ENCODE measurements at places on chromosomes 4 and X. TPM values are rescaled to one million over a fixed set of nuclear protein-coding genes. Genes with fewer than 3 reads are reported as not detected.
A peak's percentile ranks its signal among the peaks of the same experiment; 100 is the strongest.

GRCh38 chr4:170388255-170388654, 298.5 kb upstream of the AADAT start:
- no peak overlapping the region for H3K4me3 ChIP-seq
- H3K4me1 ChIP-seq = no peaks in the 10 kb centered on the region
- H3K36me3 ChIP-seq = no peaks in the 10 kb centered on the region
- DNase-seq = no peak

GRCh38 chrX:119539872-119540271, 25.3 kb downstream of the STEEP1 start:
- H3K4me3 ChIP-seq = no peak overlapping the region
- H3K36me3 ChIP-seq = no peaks in the 10 kb centered on the region
- no peaks in the 10 kb centered on the region for H3K27me3 ChIP-seq
- DNase-seq = no peak

DNA sequence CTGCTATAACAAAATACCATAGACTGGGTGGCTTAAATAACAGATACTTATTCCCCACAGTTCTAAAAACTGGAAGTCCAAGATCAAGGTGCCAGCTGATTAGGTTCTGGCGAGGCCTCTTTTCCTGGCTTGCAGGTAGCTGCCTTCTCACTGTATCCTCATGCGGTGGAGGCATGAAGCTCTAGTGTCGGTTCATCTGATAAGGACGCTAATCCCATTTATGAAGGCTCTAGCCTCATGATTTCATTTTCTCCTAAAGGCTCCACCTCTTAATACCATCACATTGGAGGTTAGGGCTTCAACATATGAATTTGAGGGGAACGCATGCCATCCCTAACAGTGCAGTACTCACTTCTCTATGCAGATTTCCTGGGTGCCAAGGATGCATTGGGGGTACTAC, 57.9 kb upstream of the STIM2 start:
- no peak for DNase-seq
- H3K27me3 ChIP-seq = no peaks in the 10 kb centered on the region
- no peaks in the 10 kb centered on the region for H3K36me3 ChIP-seq
- H3K4me1 ChIP-seq = no peaks in the 10 kb centered on the region
- H3K27ac ChIP-seq = no peak overlapping the region
- no peak overlapping the region for H3K4me3 ChIP-seq

DNA sequence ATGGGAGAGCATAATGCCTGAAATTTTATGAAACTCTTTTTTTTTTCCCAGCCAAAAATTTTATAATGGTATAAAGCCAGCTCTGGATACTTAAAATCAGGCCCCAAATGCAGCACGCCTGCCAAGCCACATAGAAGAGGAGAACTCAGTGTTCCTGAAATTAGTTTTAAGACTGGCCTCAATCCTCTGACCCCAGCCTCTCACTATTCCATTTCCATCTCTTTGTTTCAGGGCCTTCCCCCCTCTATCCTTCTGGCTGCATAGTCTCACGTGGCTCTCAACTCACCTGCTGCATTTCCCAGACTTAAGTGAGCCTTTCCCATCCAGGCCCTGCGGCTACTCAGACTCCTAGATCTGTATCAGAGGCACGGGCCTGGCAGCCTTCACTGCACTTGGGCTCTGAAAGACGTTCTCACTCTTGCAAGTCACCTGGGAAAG, 5.2 kb upstream of the CBR4 start:
- peaks cover 3% of the 10 kb centered on the region for H3K4me1 ChIP-seq
- H3K36me3 ChIP-seq = no peaks in the 10 kb centered on the region
- no peak overlapping the region for H3K4me3 ChIP-seq
- no peak overlapping the region for H3K27ac ChIP-seq
- DNase-seq = no peak

GRCh38 chrX:8520791-8521190, 56.2 kb downstream of the VCX3B start:
- DNase-seq = no peak
- no peaks in the 10 kb centered on the region for H3K4me1 ChIP-seq
- H3K27me3 ChIP-seq = no peaks in the 10 kb centered on the region
- H3K27ac ChIP-seq = no peak overlapping the region
- no peaks in the 10 kb centered on the region for H3K36me3 ChIP-seq
- no peak overlapping the region for H3K4me3 ChIP-seq

DNA sequence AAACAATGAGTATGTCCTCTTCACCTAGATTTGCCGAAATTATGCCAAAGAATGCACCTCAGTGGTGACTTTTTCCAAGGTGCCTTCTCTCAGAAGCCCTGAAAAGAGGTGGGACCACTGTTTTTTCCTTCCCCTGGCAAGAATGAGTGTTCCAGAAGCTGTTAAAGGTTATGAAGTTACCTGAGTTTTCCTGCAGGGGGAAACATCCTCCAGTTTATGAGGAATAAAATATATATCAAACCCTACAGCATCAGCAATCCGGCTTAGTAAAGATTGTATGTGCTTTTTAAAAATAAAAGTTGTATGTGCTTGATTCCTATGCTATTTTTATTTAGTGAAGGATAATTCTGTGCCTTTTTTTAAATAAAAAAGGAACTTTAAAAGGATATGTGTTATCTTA, 73.3 kb downstream of the RBM46 start:
- H3K27ac ChIP-seq = no peak overlapping the region
- no peaks in the 10 kb centered on the region for H3K36me3 ChIP-seq
- no peaks in the 10 kb centered on the region for H3K27me3 ChIP-seq
- DNase-seq = no peak

DNA sequence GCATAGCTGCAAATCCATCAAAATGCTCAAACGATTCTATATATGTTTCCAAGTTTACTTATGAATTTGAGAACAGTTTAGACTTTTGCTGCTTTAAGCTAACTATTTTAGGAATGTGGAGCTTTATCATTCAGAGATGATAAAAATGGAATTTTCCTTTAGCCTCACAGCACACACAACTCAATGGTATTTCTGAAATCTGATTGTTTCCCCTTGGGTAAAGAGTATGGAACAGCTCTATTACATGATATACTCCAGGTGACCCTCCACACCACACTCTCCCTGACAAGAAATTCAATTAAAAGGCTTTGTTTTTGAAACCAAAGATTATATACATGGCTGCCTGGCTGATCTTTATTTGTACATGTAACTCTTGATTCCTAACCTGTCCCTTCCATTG, 120.0 kb downstream of the LUZP4 start:
- no peaks in the 10 kb centered on the region for H3K4me1 ChIP-seq
- no peaks in the 10 kb centered on the region for H3K36me3 ChIP-seq
- no peak overlapping the region for H3K4me3 ChIP-seq
- no peak overlapping the region for H3K27ac ChIP-seq
- H3K27me3 ChIP-seq = no peaks in the 10 kb centered on the region

GRCh38 chrX:42944381-42944998, 166.5 kb upstream of the PPP1R2C start:
- no peak overlapping the region for H3K27ac ChIP-seq
- no peak overlapping the region for H3K4me3 ChIP-seq
- H3K27me3 ChIP-seq = no peaks in the 10 kb centered on the region
- no peak for DNase-seq
- H3K36me3 ChIP-seq = no peaks in the 10 kb centered on the region

- no peaks in the 10 kb centered on the region for H3K27me3 ChIP-seq
- no peak overlapping the region for H3K27ac ChIP-seq
- no peak for DNase-seq
- no peaks in the 10 kb centered on the region for H3K4me1 ChIP-seq
Measured at GRCh38 chr4:21543514-21543913, 405.1 kb downstream of the KCNIP4 start.

GRCh38 chr4:139763672-139764071, 98.1 kb downstream of the MGST2 start:
- H3K36me3 ChIP-seq = no peaks in the 10 kb centered on the region
- no peak overlapping the region for H3K4me3 ChIP-seq
- no peaks in the 10 kb centered on the region for H3K27me3 ChIP-seq
- H3K4me1 ChIP-seq = peaks cover 17% of the 10 kb centered on the region
- H3K27ac ChIP-seq = no peak overlapping the region
- DNase-seq = no peak

DNA sequence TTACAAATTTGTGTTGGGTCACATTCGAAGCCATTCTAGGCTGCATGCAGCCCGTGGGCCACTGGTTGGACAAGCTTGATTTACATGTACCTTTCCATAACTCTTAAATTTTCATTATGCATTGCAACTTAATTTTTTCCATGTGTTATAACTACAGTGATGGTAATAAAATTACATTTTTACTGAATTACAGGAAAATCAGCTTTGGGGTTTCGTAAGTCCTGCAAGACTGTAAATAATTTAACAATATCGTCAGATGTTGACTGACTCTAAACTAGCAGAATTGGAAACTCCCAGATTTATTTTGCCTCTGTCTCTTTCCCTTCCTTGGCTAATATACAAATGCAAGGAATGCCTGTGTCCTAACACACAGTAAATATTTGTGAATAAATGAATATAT, 88.0 kb upstream of the RAPGEF2 start:
- no peak overlapping the region for H3K27ac ChIP-seq
- H3K4me1 ChIP-seq = no peaks in the 10 kb centered on the region
- no peaks in the 10 kb centered on the region for H3K27me3 ChIP-seq
- H3K36me3 ChIP-seq = no peaks in the 10 kb centered on the region

- peak overlapping the region; percentile 13 for H3K27ac ChIP-seq
- H3K27me3 ChIP-seq = no peaks in the 10 kb centered on the region
- no peak for DNase-seq
- H3K36me3 ChIP-seq = no peaks in the 10 kb centered on the region
- no peaks in the 10 kb centered on the region for H3K4me1 ChIP-seq
- H3K4me3 ChIP-seq = no peak overlapping the region
Measured at GRCh38 chr4:55553441-55554201, 6.9 kb upstream of the CLOCK start.

DNA sequence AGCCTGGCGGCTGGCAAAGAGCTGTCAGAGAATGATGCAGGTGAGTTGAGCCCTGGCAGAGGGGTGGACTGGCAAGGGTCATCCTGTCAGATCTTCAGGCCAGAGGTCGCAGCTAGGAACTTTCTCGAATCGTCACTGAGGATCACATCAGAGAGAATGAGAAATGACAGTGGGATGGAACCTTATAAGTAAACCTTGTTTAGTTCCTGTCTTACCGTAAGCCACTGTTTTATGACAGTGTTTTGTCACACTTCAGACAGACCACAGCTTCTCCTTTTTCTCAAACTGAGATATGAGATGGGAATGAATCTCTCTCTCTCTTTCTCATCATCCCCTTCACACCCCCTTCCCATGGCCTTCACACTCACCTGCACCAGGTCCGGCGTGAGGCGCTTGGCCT, 9.3 kb downstream of the DIPK2B start:
- H3K4me3 ChIP-seq = no peak overlapping the region
- DNase-seq = no peak
- no peaks in the 10 kb centered on the region for H3K4me1 ChIP-seq
- peaks cover 6% of the 10 kb centered on the region for H3K27me3 ChIP-seq
- no peaks in the 10 kb centered on the region for H3K36me3 ChIP-seq

DNA sequence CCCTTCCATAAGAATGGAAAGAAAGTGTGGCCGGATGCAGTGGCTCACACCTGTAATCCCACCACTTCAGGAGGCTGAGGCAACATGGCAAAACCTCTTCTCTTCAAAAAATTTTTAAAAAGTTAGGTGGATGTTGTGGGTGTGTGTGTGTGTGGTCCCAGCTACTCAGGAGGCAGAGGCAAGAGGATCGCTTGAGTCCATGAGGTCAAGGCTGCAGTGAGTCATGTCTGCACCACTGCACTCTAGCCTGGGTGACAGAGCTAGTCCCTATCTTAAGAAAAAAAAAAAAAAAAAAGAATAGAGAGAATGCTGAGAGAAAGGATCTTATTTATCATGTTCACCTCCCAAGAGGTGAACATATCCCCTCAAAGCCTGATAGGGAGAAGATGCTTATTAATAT, 492.1 kb upstream of the SMIM31 start:
- no peaks in the 10 kb centered on the region for H3K36me3 ChIP-seq
- no peaks in the 10 kb centered on the region for H3K27me3 ChIP-seq
- DNase-seq = no peak
- no peak overlapping the region for H3K27ac ChIP-seq
- H3K4me3 ChIP-seq = no peak overlapping the region
- H3K4me1 ChIP-seq = no peaks in the 10 kb centered on the region

DNA sequence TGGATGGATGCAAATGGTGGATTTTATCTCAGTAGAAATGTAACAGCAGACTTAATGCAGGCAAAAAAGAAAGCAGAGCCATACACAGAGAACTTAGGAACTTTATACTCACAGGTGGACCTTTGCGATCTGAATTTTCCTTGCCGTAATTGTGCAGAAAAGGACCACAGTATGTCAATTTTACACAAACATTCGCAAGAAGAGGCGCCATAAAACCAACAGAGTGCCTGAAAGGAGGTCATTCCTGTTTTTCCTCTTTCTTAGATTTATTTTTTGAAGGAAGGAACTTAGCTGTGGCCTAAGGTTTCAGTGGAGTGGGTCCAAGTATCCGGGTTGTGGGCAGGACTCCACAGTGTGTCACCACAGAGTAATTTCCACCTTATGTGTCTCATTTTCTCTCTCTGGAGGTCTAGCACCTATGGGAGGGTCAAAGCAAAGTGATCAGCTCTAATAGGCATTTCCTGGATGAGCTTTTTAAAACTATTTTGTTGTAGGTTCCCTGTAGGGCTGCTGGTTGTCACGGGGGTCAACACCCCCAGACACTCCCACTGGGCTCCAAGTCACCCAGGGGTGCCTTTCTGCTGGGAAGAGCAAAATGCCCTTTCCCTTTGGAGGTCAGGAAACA, 24.7 kb upstream of the PBDC1 start:
- H3K27ac ChIP-seq = peak overlapping the region; percentile 80
- H3K27me3 ChIP-seq = no peaks in the 10 kb centered on the region
- DNase-seq = peak; percentile 22

DNA sequence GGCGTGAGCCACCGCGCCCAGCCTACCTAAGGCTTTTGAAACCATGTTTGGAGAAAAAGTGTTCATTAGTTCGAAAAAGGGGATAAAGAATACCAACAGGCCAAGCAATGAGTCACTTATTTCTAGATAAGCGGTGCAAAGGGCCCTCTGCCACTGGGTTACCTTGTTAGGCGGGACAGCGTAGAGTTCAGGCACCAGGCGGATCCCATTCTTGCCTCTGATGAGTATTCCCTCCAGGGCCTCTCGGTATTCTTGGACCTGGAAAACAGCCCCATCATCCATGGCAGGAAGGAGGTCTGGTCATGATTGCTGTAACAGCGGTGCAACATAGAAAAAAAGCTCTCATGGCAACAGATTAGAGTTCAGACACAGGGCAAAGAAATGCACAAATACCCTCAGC, 48.0 kb downstream of the PHKA2 start:
- H3K27me3 ChIP-seq = no peaks in the 10 kb centered on the region
- H3K27ac ChIP-seq = no peak overlapping the region
- no peaks in the 10 kb centered on the region for H3K4me1 ChIP-seq
- H3K4me3 ChIP-seq = no peak overlapping the region

DNA sequence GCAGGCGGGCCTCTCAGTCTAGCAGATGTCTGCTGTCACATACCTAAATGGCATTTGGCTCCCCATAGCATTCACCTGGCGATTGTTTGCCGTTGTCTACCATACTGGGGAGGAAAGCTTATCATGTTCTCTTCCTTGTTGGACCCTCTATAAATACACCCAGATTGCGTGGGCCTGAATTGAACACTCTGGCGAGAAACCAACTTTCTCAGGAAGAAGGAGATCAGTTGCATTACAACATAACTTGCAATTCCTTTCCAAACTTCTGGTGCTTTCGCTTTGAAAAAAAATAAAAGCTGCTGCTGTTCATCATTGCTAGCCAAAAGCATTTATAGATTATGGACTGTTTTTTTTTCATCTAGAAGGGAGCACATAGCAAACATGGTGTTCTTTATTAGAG, 230.0 kb upstream of the GPC4 start:
- H3K36me3 ChIP-seq = no peaks in the 10 kb centered on the region
- H3K27ac ChIP-seq = no peak overlapping the region
- no peak overlapping the region for H3K4me3 ChIP-seq
- DNase-seq = no peak
- no peaks in the 10 kb centered on the region for H3K27me3 ChIP-seq
- H3K4me1 ChIP-seq = no peaks in the 10 kb centered on the region

The SH3BP2 gene
- 62.2 TPM for total RNA-seq

The RAB40A gene
- 0.16 TPM for total RNA-seq

The PLRG1 gene
- total RNA-seq = 74.3 TPM

The BMP3 gene
- 33.4 TPM for total RNA-seq

The PAGE2 gene
- total RNA-seq = not detected

The FGFR3 gene
- 52.9 TPM for total RNA-seq

The IL21 gene
- not detected for total RNA-seq

The ZNF157 gene
- total RNA-seq = not detected
